Muscle of back (tissue), 13 donors: ENCODE measurements at places on chromosomes 16 and 17. TPM values are rescaled to one million over a fixed set of nuclear protein-coding genes. Genes with fewer than 3 reads are reported as not detected.

GRCh38 chr17:57953705-57954396 is 1.4 kb downstream of the CUEDC1 start:
- no peak for DNase-seq

GRCh38 chr17:73192206-73192893 is 505 bp upstream of the COG1 start:
- DNase-seq = peak; percentile 63

DNA sequence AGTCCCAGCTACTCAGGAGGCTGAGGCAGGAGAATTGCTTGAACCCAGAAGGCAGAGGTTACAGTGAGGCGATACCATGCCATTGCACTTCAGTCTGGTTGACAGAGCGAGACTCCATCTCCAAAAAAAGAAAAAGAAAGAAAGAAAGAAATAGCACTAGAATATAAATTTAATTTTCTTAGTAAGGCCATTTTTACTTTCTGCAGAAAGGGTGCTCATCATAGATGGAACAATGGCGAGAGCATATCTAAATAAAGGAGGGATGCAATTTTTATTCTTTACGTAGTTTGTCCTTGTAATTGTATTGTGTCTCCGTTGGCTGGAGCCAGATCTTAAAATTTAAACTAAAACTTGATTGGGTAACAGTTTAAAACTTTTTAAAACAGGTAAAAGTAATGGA is 85.6 kb upstream of the RPRML start:
- DNase-seq = no peak

GRCh38 chr17:63039342-63039741 is 73.3 kb downstream of the TANC2 start:
- peak; percentile 17 for DNase-seq

- DNase-seq = no peak
Observed at GRCh38 chr17:73286863-73287296, 24.9 kb downstream of the CDC42EP4 start.

GRCh38 chr16:69930117-69930776 is 20.9 kb upstream of the CLEC18A start:
- peak; percentile 45 for DNase-seq

The IRX5 gene
- 3.7 TPM for polyA plus RNA-seq

The TRAF7 gene
- 52.6 TPM for polyA plus RNA-seq

The GPR142 gene
- 0.18 TPM for polyA plus RNA-seq
